Activated T-cell treated with anti-CD3 and anti-CD28 coated beads, Interleukin-2, amount 50 U/mL, for 1 hour (primary cell): ENCODE measurements at places on chromosomes 7 and 10.

- no peak for DNase-seq
These were observed 17.2 kb upstream of the GIMAP8 start for GRCh38 chr7:150432915-150433892.

- DNase-seq, result no peak
These were observed 134.9 kb downstream of the CAMK1D start for GRCh38 chr10:12484002-12484918.

DNA sequence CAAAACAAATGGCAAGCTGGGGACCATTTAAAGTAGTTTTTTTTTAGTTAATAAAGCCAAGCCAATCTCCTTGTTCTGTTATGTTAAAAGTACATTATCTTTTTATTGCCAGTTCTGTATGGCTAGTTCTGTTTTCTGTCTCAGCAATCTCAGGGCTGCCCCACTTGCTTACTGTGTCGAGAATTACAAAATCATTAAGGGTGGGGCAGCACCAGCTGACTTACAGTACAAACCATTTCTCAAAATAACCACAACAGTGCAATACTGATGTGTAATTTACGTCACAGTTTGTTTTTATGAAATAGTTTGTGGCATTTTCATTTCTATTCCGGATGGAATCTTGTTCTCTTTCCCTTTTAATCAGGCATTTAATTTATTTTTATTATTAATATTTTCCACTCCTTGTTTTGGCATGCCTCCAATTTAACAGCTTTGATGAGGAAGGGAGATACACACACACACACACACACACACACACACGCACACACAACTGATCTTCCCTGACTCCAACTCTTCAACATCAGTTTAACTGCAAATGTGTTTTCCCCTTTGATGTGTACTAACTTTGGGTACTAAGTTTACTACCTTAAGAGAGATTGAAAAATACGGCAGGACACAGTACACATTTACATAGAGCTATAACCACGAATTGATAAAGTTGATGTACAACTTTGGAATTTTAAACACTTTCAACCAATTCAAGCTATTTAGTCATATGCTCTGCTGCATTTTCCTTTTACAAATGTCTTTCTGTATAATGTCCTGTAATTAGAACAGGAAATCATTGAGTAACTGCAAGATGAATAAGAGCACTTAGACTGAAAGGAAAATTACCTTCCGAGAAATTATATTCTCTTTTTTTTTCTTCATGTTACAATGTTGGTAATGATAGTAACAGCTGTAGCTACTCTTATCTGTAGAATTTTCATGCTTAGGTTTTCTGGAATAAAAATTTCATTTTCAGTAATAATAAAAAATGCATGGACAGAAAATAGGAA lies 91.5 kb downstream of the ARID5B start:
- DNase-seq, result peak; percentile 36

DNA sequence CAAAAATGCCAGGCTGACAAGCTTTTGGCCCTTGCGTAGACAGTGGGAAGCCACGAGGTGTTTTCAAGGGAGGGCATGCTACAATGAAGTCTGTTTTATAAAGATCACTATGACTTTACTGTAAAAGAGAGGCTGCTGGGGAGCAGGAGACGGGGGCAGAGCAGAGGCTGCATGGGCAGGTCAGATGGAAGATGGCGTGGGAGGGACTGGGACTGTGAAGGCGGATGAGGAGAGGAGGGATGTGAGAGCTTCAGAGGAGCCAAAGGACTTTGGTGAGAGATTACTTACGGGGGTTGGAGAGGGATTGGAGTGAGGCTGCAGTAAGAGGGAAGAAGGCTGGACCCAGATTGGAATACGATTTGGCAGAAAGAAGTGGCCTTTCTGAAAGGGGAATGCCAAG lies 86.6 kb upstream of the PCBD1 start:
- DNase-seq, result no peak

DNA sequence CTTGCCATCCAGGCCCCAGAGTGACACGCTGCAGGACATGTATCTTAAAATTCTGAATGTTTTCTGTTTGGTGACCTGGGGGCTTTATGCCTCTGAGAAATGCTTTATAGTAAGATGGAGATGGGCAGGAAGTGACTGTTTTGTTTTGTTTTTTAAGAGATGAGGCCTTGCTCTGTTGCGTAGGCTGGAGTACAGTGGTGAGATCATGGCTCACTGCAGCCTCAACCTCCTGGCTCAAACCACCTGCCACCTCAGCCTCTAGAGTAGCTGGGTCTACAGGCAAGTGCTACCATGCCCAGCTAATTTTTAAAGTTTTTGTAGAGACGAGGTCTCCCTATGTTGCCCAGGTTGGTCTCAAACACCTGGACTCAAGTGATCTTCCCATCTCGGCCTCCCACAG lies 20.6 kb downstream of the ZNF777 start:
- DNase-seq, result no peak

- DNase-seq, result no peak
These were observed 425.0 kb upstream of the ETV1 start for GRCh38 chr7:14414274-14414986.

DNA sequence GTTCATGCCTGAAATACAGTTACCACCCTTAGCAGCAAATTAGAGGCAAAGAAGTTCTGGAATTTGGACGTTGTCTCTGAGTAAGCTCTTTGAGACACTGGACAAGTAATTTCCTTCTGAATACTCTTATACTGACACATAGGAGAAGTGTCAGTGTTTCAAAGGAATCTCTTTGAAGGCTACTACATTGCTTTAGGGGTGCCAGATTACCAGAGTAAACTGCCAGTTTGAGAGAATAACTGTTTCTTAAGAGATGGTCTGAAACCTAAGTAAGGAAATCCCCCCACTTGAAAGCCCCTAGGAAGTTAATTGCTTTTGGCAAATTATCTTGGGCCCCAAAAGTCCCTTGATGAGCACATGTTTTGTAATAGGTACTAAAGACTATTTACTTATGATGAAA lies 3.4 kb downstream of the FAS start:
- no peak for DNase-seq

GRCh38 chr7:158296798-158297104 lies 290.9 kb downstream of the PTPRN2 start:
- no peak for DNase-seq

DNA sequence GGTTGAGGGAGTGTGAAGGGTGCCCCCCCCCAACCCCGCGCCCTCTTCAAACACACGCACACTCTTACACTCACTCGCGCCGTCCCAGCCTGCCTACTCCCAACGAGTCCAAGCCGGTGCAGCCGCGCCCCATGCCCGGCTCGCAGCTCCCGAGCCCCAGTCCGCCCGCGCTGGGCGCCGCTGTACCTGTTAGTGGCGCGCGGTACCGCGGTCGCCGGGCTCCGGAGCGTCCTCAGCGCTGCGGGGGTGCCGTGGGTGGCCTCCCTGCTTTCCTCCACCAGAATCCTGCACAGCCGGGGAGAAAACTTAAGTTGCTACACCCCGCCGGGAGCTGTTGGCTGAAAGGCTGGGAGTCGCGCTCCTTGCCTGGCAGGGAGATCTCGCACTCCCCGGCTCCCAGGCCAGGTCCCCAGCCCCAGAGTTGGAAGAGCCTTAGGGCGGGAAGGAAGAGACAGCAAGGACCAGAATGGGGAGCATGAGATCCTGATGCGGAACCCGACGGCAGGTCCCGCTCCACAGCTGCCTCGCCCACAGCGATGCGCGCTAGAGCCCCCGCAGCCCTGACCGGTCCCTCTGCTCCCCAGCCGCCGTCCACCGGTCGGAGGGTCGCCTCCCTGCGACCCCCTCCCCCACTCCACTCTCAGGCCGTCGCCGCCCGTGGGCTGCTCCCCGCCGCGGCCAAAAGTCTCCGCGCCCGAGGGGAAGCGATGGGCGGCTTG lies 863 bp downstream of the ST8SIA6 start:
- peak; percentile 59 for DNase-seq

GRCh38 chr10:62560201-62560819 lies 186.1 kb downstream of the ZNF365 start:
- DNase-seq, result no peak

GRCh38 chr10:98361131-98362025 lies 53.6 kb downstream of the PYROXD2 start:
- DNase-seq, result no peak

DNA sequence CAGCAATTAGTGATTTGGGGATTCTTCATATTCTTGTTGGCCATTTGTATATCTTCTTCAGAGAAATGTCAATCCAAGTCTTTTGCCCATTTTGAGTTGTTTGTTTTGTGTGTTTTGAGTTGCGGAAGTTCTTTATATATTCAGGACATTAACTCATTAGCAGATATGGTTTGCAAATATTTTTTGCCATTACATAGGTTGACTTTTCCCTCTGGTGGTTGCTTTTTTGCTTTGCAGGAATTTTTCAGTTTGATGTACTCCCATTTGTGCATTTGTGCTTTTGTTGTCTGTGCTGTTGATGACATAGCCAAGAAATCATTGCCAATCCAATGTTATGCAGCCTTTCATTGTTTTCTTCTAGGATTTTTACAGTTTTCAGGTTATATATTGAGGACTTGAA lies 63.6 kb upstream of the DNAJC1 start:
- DNase-seq, result no peak

DNA sequence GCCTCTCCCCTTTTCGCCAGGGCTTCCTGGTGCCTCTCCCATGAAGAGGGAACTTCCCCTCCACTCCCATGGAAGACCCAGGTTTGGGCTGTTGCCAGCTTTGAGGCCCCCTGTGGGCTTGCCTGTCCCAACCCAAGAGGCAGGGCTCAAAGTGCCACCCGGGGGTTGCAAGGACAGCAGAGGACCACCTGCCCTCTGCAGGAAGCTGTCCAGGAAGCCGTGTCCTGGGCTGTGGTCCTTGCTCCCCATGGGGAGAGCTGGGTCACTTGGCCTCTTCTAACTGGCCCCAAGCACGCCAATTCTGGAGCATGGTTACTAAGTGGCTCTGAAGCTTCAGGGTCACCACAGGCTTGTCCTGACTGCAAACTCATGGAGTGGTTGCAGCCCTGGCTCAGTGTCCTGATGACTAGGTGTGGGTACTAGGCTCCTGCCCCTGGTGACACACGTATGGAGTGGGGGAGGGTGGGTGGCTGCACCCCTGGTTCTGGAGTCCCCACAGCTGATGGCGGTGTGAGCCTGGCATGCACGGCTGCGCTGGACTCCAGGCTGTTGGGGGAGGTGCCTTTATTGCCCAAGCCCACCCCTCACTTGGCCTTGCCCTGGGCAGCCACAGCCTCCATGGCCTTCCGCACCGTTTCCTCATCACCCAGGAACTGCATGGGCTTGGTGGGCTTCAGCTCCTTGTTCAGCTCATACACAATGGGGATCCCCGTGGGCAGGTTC lies 3.0 kb downstream of the PGAM2 start:
- no peak for DNase-seq

- no peak for DNase-seq
These were observed 15.3 kb upstream of the ASB4 start for GRCh38 chr7:95470452-95470851.

DNA sequence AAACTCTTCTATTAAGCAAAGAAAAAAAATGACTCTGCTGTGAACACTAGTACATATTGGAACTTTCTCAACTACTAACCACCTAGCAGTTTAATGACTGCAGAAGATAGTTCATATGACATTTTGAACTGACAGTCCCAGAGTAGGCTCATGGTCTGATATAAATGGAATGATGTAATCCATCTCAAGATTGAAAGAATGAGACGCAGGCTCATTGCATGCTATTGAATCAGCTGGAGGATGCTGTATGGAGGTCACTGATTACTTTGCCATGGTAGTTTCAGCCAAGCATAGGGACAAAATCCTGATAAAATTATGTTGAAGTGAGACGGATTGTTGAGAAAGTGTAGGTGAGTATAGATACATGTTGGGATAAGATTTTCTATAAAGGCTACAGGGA lies 217.6 kb upstream of the SEMA3E start:
- no peak for DNase-seq

GRCh38 chr7:117478836-117479224 lies 995 bp upstream of the CFTR start:
- no peak for DNase-seq

- DNase-seq, result no peak
These were observed 1276.3 kb upstream of the AUTS2 start for GRCh38 chr7:68321776-68322496.

GRCh38 chr10:86330778-86331763 lies 35.5 kb downstream of the GRID1 start:
- DNase-seq, result peak; percentile 8

- no peak for DNase-seq
These were observed 19.9 kb downstream of the CASD1 start for GRCh38 chr7:94529516-94529915.

DNA sequence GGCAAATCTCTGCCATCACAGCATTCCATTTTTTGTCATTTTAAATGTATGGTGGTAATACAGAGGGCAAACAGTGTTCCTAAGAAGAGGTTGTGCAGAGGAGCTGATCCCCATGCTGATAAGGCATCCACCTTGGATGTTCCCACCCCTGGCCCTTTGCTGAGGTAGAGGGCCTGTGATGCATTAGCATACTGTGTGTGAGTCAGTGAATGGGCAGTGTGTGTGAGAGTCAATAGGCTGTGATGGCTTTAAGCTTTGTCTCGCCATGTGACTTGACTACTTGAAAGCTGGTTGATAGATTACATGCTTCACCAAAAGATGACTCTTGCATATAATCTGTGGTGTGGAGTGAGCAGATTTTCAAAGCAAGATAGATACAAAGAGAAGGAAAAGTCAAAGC lies 81.3 kb downstream of the INSYN2A start:
- DNase-seq, result no peak

GRCh38 chr7:83469076-83469475 lies 179.9 kb downstream of the SEMA3E start:
- DNase-seq, result no peak

GRCh38 chr7:29878081-29878688 lies 71.9 kb downstream of the WIPF3 start:
- DNase-seq, result peak; percentile 21

- DNase-seq, result no peak
These were observed 53.0 kb upstream of the C1GALT1 start for GRCh38 chr7:7129381-7129780.

DNA sequence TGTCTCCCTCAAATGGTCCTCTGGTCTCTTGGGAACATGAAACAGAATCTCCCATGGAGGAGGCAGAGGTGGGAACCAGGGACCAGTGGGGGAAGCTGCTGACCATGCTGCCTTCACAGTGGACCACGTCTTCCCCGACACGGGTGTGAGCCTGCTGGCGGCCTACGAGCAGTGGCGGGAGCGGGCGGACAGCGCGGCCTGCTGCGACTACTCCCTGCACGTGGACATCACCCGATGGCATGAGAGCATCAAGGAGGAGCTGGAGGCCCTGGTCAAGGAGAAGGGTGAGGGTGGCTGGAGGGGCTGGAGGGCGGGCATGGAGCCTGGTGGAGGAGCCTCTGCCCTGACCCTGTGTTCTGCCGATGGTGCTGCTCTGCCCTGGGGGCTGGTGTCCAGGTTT lies 8.0 kb downstream of the DPYSL4 start:
- DNase-seq, result no peak

GRCh38 chr7:8481096-8481495 lies 47.7 kb downstream of the NXPH1 start:
- DNase-seq, result no peak

GRCh38 chr7:21507627-21508343 lies 35.1 kb upstream of the DNAH11 start:
- no peak for DNase-seq

- peak; percentile 64 for DNase-seq
These were observed 25.9 kb downstream of the ST8SIA6 start for GRCh38 chr10:17428351-17429097.

DNA sequence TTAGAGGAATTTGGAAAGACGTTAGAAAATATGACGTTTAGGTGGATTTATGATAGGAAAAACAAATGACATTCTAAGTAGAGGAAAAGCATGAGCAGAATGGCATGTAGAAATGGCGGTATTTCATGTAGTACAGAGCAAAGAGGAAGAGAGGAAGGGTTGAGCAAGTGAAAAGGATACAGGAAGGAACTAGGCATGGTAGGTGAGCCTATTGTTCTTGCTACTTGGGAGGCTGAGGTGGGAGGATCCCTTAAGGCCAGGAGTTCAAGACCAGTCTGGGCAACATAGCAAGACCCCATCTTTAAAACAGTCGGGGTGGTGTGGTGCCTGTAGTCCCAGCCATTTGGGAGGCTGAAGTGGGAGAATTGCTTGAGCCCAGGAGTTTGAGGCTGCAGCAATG lies 1.2 kb downstream of the GTPBP10 start:
- no peak for DNase-seq
